Germinal center (tissue), 1 donor: ENCODE measurements at places on chromosomes 3 and 15.

DNA sequence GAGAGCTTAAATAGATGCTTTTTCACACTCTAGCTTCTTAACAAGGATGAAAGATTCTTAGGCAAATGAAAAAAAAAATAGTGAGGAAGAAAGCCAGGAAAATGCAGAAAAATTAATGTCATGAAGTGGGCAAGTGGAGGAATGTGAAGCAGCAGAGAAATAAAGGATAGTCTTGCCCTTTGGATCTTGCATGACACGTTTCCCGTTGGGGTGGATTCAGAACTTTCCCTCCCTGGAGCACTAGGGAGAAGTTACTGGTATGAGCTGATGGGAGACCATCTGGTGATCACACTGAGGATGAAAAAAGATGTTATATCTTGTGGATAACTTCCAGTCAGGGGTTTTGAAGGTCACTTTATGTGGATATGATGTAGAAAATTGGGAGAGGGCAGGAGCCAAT, 361.8 kb upstream of the ROPN1 start:
- no peak for DNase-seq

GRCh38 chr3:138384976-138385375, 36.6 kb downstream of the MRAS start:
- DNase-seq = no peak

DNA sequence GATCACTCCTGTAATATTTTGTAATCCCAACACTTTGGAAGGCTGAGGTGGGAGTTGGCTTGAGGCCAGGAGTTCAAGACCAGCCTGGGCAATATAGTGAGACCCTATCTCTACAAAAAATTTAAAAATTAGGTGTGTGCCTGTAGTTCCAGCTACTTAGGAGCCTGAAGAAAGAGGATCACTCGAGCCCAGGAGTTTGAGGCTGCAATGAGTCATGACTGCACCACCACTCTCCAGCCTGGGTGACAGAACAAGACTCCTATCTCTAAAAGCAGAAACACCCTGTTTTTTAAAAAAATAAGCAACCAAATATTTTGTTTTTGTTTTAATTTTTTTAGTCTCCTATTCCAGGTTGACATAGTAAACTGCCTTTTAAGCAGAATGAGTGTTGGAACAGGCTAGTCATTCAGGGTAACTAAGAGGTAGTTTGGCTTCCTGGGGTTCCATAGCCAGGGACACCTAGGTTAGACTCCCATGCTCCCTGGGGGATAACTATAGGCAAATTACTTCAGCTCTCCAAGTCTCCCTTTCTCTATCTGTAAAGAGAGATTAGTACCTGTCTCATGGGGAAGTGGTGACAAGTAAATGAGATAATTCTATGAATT, 114.6 kb upstream of the C15orf61 start:
- no peak for DNase-seq

DNA sequence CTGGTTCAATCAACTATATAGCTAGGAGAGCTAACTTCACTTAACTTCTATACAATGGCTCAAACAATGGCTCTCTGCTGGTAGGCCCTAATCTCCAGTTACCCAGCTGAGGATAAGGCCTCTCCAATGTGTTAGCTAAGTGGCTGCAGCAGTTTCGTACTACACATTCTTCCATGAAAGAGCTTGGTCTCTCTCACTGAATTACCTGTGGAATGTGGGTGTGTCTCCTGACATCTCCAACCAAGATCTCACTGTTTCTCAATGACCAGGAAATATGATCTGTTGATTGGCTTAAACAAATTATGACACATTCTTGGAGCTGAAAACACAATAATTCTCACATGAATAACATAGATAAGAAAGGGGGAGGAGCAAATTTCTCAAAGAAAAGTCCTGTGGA, 169.8 kb upstream of the ROBO1 start:
- DNase-seq = no peak

DNA sequence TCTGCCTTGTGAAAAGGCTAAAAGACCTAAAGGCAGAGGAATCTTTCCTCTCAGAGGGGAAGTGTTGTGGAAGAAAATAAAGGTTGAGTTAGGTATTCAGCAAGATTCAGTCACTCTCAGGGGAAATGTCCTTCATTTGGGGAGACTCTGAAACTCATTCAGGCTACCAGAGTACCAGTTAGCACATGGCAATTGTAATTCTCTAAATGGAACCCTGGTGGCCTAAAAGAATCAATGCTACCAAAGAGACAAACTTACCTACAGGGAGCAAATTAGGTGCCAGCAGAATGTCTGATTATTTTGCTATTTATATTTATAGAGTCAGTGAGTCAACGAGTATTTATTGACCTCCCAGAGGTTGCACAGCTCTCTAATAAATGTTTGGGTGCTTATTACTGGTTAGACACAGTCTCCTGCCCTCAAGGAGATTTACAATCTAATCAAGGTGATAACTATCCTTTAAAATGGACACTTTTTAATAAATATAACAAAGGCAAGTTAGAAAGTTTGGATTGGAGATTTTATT, 33.9 kb upstream of the CDIN1 start:
- DNase-seq = no peak

DNA sequence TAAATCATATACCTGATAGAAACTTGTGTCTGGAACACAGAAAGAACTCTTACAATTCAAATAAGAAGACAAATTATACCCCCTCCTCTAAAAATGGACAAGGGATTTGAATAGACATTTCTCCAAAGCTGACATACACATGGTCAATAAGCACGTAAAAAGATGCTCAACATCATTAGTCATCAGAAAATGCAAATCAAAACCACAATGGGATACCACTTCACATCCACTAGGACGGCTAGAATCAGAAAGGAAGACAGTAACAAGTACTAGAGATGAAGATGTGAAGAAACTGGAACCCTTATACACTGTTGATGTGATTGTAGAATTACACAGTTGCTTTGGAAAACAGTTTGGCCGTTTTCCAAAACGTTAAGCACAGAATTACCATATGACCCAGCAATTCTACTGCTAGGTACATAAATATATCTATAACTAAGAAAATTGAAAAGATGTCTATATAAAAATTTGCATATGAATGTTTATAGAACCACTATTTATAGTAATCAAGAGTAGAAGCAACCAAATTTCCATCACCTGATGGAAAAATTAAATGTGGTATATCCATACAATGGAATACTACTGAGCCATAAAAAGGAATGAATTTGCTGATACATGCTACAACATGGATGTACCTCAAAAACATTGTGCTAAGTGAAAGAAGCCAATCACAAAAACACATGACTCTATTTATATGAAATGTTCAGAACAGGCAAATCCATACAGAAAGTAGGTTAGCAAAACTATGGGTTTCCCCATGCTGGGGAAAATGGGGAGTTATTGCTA, 60.8 kb downstream of the GREM1 start:
- no peak for DNase-seq

DNA sequence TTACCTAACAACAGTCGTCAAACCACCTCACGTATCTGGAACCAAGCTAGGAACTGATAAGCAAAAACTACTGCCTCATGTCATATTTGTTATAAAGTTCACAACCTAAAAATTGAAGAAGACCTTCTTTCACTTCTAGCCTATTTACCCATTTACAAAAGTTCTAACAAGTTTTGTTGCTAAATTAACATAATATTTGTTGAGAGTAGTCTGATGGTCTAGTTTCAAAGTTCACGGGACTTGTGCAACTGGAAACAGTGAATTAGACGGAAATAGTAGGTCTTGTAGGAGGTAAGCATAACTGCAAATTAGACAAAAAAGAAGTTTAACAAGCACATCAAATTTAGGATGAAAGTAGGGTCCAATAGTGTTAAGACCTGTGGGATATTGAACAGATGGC, 51.9 kb downstream of the CCR4 start:
- no peak for DNase-seq

DNA sequence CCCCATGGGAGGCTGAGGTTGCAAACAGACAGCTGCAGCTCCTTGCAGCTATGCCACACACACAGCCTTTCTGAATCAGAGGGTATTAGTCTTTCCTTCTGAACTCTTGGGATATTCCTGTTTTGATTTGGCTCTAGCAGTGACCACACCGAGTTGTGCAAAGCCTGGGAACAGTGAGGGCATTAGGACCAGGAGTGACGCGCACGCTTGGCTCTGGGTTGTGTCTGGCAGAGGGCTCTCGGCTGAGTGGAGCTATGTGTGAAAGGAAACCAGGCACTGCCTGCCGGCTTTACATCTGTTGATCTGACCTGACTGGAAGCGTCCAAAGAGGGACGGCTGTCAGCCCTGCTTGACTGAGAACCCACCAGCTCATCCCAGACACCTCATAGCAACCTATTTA, at the start of gene GALNT15:
GALNT15 (plus strand) TSS at position 292 of the 400 bp plus-strand sequence. CDS start 472 bp downstream, outside the sequence.
- DNase-seq = no peak

DNA sequence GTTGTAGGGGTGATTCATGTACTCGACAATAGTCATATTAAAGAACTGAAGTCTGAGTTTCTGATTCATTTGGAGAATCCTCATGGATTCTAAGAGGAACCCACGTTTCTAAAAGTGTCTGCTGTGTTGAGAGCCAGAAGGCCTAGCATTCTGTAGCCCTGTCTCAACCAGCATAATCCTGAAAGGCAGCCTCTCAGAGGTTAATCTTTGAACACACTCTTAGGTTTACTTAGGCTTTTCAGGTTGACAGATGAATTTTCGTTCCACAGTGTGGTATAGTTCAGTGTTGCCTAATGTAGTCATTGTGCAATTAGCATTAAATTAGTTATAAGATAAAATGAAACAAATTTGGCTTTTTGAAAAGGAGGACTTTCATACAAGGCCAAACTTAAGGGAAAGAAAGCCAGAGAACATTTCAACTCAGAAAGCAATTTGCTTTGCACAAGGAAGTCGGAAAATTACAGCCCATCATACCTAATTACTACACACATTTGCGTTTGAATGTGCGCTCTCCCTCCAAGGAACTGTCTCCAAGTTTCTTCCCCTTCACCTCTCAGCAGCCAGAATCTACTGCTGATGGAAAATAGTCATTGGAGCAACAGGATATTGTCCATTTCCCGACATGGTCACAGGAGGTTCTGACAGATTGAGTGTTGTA, 42.0 kb downstream of the AGBL1 start:
- no peak for DNase-seq

DNA sequence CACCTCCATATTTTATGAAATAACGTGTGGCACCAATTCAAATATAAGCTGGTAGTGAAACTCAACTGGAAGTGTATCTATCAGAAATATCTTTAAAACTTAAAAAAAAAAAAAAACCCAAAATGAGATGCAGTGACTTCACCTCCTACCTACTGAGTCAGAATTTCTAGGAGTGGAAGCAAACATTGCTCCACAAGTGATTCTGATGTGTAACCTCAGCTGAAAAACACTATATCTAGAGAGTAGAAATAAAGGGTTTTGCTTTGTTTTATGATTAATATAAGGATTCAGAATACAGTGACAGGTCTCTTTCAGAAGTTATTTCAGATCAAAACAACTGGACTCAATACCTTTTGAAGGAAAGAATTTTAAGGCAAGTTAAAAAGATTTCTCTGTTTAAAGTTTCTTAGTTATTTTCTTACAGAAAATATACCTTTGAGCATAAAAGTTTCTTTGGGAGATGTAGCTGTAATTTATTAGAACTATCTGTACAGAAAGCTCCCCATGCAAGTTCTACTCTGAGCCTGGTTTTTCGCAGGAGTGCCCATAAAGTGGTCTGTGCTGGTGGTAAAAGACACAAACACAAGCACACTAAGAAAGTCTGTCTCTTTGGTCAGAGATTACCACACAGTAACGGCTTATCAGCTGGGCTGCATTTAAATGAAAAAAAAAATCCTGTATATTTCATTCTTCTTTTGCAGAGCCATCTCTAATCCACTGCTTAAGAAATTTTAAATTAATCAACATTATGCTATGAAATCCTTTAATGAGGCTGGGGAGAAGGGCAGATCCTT, 59.9 kb upstream of the PPIB start:
- DNase-seq = no peak
